ENCODE measurements at places on chromosomes 7 and 10. TPM values are rescaled to one million over a fixed set of nuclear protein-coding genes. Genes with fewer than 3 reads are reported as not detected.

The C10orf88 gene
- polyA plus RNA-seq, result 3.6 TPM

The MRC1 gene
- 0.03 TPM for polyA plus RNA-seq

The TEX47 gene
- not detected for polyA plus RNA-seq

The ACTL6B gene
- not detected for polyA plus RNA-seq

The HOXA6 gene
- 10.0 TPM for polyA plus RNA-seq

The HMX3 gene
- polyA plus RNA-seq, result not detected

The C10orf143 gene
- polyA plus RNA-seq, result 0.26 TPM

The KCP gene
- polyA plus RNA-seq, result not detected

All from endothelial cell of umbilical vein (primary cell).